ENCODE measurements at places on chromosomes 5 and 9. TPM values are rescaled to one million over a fixed set of nuclear protein-coding genes. Genes with fewer than 3 reads are reported as not detected.

GRCh38 chr5:1936901-1937300, 54.2 kb upstream of the IRX4 start:
- no peaks in the 10 kb centered on the region for H3K27me3 ChIP-seq
- H3K4me3 ChIP-seq, result no peak overlapping the region
- H3K4me1 ChIP-seq, result peaks cover 4% of the 10 kb centered on the region
- no peak for DNase-seq

DNA sequence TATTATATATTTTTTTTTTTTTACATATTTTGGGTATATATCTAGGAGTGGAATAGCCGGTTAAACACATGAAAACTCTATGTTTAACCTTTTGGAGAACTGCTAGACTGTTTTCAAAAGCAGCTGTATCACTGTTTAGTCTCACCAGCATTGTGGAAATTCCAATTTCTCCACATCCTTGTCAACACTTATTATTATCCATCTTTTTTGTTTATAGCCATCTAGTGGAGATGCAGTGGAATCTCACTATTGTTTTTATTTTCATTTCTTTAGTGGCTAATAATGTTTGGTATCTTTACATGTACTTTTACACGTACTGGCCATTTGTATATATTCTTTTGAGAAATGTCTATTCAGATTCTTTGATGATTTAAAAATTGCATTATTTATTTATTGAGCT, 22.7 kb upstream of the CCDC180 start:
- no peaks in the 10 kb centered on the region for H3K27me3 ChIP-seq
- no peak for DNase-seq
- no peak overlapping the region for H3K27ac ChIP-seq
- no peak overlapping the region for H3K4me3 ChIP-seq

GRCh38 chr5:156186760-156187159, 140.2 kb upstream of the SGCD start:
- no peaks in the 10 kb centered on the region for H3K4me1 ChIP-seq
- no peak for DNase-seq
- no peaks in the 10 kb centered on the region for H3K36me3 ChIP-seq
- H3K4me3 ChIP-seq, result no peak overlapping the region

GRCh38 chr5:98066910-98067309, 706.6 kb upstream of the RGMB start:
- H3K4me1 ChIP-seq, result no peaks in the 10 kb centered on the region
- no peak for DNase-seq
- no peak overlapping the region for H3K27ac ChIP-seq

Gene ZNF879
- 5.9 TPM for total RNA-seq

Gene LCN2
- total RNA-seq, result 136 TPM

DNA sequence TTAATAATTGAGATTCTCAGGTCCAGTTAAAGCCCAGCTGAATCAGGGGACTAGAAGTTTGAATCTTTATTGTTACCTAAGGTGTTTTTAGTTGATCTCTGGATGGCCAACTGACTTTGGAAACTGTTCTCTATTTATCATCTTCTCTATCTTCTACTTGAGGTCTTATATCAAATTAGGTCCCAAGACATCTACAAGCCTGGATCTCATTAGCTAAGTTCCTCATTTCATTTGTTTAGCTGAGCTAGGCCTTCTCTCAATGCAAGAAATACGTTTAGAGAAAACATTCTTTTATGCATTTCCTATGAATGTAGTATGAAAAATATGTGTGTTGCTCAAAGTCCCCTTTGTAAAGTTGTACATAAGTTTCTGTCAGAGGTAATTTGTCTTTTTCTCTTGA, 196.6 kb downstream of the PTTG1 start:
- H3K4me3 ChIP-seq, result no peak overlapping the region
- no peak overlapping the region for H3K27ac ChIP-seq
- no peaks in the 10 kb centered on the region for H3K36me3 ChIP-seq
- no peak for DNase-seq
- H3K4me1 ChIP-seq, result no peaks in the 10 kb centered on the region

Gene C5
- 2.0 TPM for total RNA-seq

- no peaks in the 10 kb centered on the region for H3K27me3 ChIP-seq
- peaks cover 31% of the 10 kb centered on the region for H3K36me3 ChIP-seq
- H3K4me3 ChIP-seq, result peak overlapping the region; percentile 59
- peak overlapping the region; percentile 31 for H3K27ac ChIP-seq
Observed at GRCh38 chr9:128160603-128160987, 530 bp downstream of the BBLN start.

GRCh38 chr5:60668686-60669304, 31.2 kb downstream of the DEPDC1B start:
- DNase-seq, result no peak
- H3K27ac ChIP-seq, result no peak overlapping the region
- H3K27me3 ChIP-seq, result no peaks in the 10 kb centered on the region
- no peaks in the 10 kb centered on the region for H3K4me1 ChIP-seq
- H3K4me3 ChIP-seq, result no peak overlapping the region
- H3K36me3 ChIP-seq, result no peaks in the 10 kb centered on the region

DNA sequence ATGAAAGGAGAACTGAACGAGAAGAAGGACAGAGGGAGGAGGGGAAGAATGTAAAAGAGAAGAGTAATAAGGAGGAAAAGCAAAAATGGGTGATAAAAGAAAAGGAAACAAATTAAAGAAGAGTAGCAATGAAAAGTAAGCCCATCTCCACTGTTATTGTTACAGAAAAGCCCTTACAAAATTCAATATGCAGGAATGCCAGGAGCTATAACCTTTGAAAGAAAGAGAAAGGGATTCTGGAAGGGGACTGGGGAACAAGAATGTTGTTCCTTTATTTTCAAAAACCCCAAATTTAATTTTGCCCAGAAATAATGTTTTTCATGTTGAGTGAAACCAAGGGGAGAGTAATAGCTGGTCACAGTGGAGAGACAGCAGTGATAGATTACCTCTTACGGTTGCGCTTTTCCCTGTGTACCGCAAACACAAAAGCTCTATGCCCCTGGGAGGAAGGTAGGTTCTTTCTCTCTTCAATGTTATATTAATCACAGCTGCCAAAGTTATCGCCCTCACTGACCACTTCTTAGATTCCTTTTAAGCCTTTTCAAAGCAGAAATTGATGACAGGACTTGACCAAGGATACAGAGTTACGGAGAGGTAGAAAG, 86.7 kb downstream of the BRINP1 start:
- DNase-seq, result no peak
- peaks cover 5% of the 10 kb centered on the region for H3K4me1 ChIP-seq
- H3K4me3 ChIP-seq, result no peak overlapping the region
- no peaks in the 10 kb centered on the region for H3K27me3 ChIP-seq

GRCh38 chr5:140073296-140073695, 30.2 kb upstream of the NRG2 start:
- no peak overlapping the region for H3K4me3 ChIP-seq
- H3K27me3 ChIP-seq, result no peaks in the 10 kb centered on the region
- no peaks in the 10 kb centered on the region for H3K4me1 ChIP-seq
- H3K27ac ChIP-seq, result no peak overlapping the region

Gene PCDH1
- total RNA-seq, result 38.8 TPM

Gene TIMD4
- total RNA-seq, result not detected

DNA sequence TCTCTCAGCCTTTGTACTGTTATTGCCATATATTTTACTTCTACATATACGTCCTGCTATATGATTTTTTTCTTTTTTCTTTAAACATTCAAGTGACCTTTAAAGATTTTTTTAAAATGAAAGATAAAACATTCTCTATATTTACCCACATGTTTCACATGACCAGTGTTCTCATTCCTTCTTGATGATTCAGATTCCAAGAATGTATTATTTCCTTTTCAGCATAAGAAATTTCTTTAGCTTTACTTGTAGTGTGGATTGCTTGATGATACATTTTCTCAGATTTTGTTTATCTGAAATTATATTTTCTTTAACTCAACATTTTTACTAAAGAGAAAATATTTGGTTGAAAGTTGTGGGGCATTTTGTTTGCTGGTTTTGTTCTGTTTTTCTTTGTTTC, 792.1 kb downstream of the BRINP1 start:
- no peaks in the 10 kb centered on the region for H3K36me3 ChIP-seq
- no peak for DNase-seq
- H3K27ac ChIP-seq, result no peak overlapping the region
- no peaks in the 10 kb centered on the region for H3K27me3 ChIP-seq
- H3K4me1 ChIP-seq, result no peaks in the 10 kb centered on the region

DNA sequence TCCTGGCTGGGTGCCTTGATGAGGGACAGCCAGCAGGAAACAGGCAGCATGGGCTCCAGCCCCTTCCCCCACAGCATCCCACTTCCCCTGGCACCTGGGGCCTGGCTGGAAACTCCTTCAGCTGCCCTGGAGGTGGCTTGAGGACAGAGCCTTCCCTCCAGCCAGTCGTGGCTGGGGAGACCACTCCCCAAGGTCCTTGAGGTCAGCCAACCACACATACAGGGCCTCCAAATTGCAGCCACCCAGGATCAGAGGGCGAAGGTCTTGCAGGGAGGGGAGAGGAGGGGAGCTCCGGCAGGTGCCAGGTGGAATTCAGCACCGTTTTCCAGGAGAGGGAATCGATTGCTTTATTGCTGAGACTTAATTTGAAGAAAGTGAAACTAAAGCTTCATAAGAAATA, 280.4 kb downstream of the PBX3 start:
- no peaks in the 10 kb centered on the region for H3K4me1 ChIP-seq
- no peak overlapping the region for H3K27ac ChIP-seq
- no peak for DNase-seq
- no peaks in the 10 kb centered on the region for H3K27me3 ChIP-seq
- H3K36me3 ChIP-seq, result no peaks in the 10 kb centered on the region

Gene SV2C
- total RNA-seq, result 3.4 TPM

- peaks cover 15% of the 10 kb centered on the region for H3K4me1 ChIP-seq
- H3K36me3 ChIP-seq, result no peaks in the 10 kb centered on the region
- no peak overlapping the region for H3K27ac ChIP-seq
- no peaks in the 10 kb centered on the region for H3K27me3 ChIP-seq
- H3K4me3 ChIP-seq, result no peak overlapping the region
Observed at GRCh38 chr5:42982107-42982622, 58.0 kb downstream of the ANXA2R start.

GRCh38 chr5:83780699-83781350, 60.2 kb upstream of the HAPLN1 start:
- H3K36me3 ChIP-seq, result no peaks in the 10 kb centered on the region
- H3K4me3 ChIP-seq, result no peak overlapping the region
- DNase-seq, result no peak
- H3K27ac ChIP-seq, result no peak overlapping the region

- H3K27ac ChIP-seq, result no peak overlapping the region
- peak; percentile 77 for DNase-seq
- H3K4me3 ChIP-seq, result no peak overlapping the region
- H3K4me1 ChIP-seq, result peaks cover 18% of the 10 kb centered on the region
Observed at GRCh38 chr5:6446042-6446441, 2.6 kb upstream of the UBE2QL1 start.

Gene ZNF883
- 0.98 TPM for total RNA-seq

GRCh38 chr5:96293966-96294883, 138.8 kb downstream of the PCSK1 start:
- no peaks in the 10 kb centered on the region for H3K27me3 ChIP-seq
- no peak overlapping the region for H3K4me3 ChIP-seq
- no peaks in the 10 kb centered on the region for H3K4me1 ChIP-seq

- no peaks in the 10 kb centered on the region for H3K36me3 ChIP-seq
- H3K27ac ChIP-seq, result no peak overlapping the region
- no peaks in the 10 kb centered on the region for H3K4me1 ChIP-seq
- DNase-seq, result no peak
- no peak overlapping the region for H3K4me3 ChIP-seq
Observed at GRCh38 chr5:136682986-136683385, 317.6 kb upstream of the TRPC7 start.

Gene RNF145
- total RNA-seq, result 67.8 TPM

Gene CARTPT
- total RNA-seq, result not detected

- no peaks in the 10 kb centered on the region for H3K4me1 ChIP-seq
- H3K27me3 ChIP-seq, result no peaks in the 10 kb centered on the region
- no peak overlapping the region for H3K4me3 ChIP-seq
- no peak for DNase-seq
Observed at GRCh38 chr5:89595056-89595455, 712.1 kb upstream of the MEF2C start.

DNA sequence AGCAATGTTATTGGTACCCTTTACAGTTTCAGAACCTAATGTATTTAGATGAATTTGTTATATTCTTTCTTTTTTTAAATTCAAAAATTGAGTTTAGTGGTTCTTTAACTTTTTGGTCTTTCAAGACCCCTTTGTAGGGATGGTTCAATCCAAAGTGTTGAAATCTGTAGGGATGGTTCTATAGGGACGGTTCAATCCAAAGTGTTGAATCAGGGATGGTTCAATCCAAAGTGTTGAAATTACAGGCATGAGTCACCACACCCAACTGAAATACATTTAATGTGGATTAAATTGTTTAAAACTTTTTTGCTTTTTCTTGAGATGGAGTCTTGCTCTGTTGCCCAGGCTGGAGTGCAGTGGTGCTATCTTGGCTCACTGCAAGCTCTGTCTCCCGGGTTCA, 30.6 kb downstream of the SNX2 start:
- no peaks in the 10 kb centered on the region for H3K27me3 ChIP-seq
- peaks cover 29% of the 10 kb centered on the region for H3K36me3 ChIP-seq
- DNase-seq, result no peak

Gene NSUN2
- 43.2 TPM for total RNA-seq

DNA sequence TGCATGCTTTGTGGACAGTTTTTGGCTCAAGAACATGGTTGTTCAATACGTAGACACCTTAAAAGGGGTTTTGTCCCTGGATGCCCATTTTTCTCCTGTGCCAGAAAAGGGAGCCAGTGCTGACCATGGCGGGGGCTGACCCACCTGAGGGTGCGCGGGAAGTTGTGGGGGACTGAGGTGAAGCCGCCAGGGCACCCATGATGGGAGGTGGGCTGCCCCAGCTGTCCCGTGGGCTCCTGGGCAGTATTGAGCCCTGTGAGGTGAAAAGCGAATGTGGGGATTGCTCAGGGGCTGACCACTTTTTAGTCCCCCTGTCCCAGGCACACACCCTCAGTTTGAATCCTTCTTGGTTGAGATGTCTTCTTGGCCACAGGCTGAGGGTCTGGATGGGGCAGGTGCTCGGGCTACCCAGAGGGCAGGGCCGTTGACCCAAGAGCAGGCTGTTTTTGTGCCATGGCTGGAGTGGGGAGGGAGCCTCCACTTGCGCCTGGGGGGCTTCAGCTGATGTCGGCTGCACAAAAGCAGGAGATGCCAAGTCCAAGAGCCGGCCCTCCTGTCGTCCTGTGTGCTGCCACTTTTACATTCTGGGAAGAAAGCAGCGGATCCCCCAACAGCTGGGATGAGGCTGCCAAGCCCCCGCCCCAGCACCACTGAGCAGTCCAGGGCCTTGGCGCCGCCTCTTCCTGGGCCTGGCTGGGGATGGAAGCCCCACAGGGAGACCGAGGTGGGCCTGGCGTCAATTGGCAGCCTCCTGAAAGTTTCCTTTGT, 120.1 kb downstream of the WNK2 start:
- no peak overlapping the region for H3K4me3 ChIP-seq
- H3K36me3 ChIP-seq, result no peaks in the 10 kb centered on the region
- peak; percentile 86 for DNase-seq
- H3K4me1 ChIP-seq, result no peaks in the 10 kb centered on the region
- H3K27me3 ChIP-seq, result no peaks in the 10 kb centered on the region

- no peak overlapping the region for H3K27ac ChIP-seq
- no peaks in the 10 kb centered on the region for H3K27me3 ChIP-seq
- H3K4me1 ChIP-seq, result peaks cover 20% of the 10 kb centered on the region
- no peak overlapping the region for H3K4me3 ChIP-seq
Observed at GRCh38 chr9:70000469-70000868, 43.2 kb upstream of the MAMDC2 start.

- H3K27me3 ChIP-seq, result no peaks in the 10 kb centered on the region
- no peak for DNase-seq
- H3K36me3 ChIP-seq, result no peaks in the 10 kb centered on the region
Observed at GRCh38 chr9:116494815-116495634, 192.1 kb upstream of the TRIM32 start.
